GM04503 (cell line): ENCODE measurements at places on chromosomes 13 and 19.

DNA sequence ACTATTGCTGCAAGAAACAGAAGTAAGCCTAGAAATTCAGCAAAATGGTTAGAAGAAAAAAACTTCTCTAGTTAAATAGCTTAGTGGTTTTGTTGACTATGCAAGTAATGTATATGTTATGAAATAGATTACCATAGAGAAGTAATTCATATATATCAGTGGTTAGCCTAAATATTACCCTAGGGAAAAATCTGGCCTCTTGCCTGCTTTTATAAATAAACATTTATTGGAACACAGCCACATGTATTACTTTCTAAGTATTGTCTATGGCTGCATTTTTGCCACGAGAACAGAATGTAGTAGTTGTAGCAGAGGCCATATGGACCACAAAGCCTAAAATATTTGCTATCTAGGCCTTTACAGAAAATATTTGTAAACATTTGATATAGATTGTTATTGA is 1471.7 kb upstream of the PRR20A start:
- no peak for DNase-seq

DNA sequence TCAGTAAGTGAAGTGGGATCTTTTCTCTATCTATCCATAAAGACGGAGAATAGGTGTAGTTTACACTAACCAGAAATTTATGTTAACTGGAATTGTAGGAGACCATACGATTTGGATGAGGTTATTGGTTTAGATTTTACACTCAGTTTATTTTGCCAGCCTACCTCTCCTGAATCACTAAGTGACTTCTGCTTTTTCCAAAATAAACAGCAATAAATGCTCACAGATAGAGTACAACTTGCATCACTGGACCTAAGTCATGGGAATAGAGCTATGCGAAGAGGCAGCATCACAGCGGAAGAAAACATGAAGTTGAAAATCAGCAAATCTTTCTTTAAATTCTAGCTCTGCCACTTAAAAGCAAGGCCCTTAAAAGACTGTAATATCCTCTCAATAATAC is 781.0 kb downstream of the LIG4 start:
- DNase-seq, result no peak

- no peak for DNase-seq
Observed at GRCh38 chr19:10419200-10419645, 1.1 kb upstream of the PDE4A start.

DNA sequence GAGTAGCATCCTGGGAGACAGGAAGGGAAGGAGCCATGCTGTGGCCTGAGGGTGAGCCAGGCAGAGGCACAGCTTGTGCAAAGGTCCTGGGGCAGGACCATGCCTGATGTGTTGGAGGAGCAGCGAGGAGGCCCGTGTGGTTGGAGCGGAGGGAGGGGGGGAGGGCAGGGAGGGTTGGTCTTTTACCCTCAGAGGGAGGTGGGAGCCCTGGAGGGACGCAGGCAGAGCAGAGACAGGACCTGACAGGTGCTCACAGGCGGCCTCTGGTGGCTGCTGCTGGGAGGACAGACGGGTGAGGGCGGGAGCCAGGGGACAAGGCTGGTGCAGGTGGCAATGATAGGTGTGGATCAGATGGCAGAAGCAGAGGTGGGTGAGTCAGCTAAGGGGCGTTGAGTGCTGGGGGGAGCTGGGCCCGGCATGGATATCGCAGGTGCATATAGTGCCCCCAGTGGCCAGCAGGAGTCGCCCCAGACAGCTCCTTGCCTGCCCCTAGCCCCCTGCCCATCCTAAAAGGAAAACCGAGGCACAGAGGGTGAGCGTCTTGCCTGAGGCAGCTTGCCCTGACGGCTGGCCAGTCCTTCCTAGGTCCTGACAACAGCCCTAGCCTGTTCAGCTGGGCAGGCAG is 9.8 kb upstream of the GNA15 start:
- DNase-seq, result no peak

DNA sequence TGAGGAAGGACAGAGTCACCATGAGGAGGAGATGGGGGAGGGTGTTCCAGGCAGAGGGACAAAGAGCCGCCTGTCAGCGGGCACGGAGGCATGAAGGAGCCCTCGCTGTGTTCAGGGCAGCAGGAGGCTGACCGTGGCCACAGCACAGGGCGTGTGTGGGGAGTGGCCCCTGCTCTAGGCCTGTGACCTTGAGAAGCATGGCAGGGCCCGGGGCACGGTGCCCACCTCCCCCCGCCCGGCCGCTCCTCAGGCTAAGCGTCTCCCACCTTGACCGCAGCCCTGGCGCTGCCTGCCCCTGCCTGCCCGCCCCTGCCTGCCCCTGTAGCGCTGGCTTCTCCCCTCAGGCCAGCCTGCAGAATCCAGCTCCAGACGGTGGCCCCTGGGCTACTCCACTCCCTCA is 11.6 kb downstream of the MAP2K2 start:
- DNase-seq, result no peak

DNA sequence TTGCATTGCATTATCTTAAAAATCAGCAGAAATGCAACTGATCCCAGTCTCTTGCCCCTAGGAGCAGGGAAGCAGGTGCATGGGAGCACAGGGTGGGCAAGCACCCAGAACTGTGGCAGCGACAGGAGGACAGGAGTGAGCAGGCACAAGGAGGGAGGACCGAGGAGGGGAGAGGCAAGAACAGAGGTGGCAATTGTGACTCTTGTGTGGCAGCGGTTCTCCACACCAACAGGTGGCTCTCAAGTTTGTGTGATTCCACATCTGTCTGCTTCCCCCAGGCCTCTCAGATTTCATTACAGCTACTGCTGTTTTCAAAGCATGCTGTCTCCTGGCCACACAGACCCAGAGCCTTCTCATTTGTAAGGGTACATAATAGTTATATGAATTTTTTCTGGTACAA is 108.5 kb downstream of the STK24 start:
- DNase-seq, result no peak
